Stimulated activated naive CD4-positive, alpha-beta T cell treated with Interleukin-2 at 50 U/mL for 16 hours (primary cell): ENCODE measurements at places on chromosomes 11 and 22.

DNA sequence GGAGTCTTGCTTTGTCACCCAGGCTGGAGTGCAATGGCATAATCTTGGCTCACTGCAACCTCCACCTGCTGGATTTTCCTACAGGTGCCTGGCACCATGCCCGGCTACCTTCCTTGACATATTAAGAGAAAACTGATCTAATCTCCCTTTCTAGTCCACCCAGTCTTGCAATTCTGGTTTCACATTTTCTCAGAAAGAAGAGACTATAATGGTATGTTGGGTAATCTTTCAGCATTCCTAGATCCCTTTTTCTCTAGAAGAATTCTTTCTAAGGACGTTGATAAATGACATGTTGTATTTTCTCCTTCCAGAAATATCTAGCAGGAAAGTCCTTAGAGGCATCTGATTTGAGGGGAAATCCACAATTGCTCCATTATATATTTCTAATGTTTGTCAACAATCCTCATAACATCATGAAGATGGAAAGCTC lies 10.4 kb upstream of the HSPA8 start:
- DNase-seq = no peak

DNA sequence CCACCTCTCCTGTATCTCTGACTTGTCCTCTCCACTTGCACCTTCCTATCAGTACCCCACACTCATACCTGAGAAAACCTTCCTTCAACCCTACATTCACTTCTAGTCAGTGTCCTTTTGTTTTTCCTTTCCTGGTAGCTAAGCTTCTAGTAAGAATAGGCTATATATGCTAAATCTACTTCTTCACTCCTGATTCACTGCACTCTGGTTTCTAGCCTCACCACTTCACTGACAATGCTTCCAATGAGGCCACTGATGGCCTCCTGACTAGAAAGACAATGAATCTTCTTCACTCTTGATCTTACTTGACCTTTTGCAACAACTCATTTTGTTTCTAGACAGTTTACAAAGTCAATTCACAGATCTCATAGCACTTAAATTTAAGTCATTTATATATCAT lies 52.0 kb downstream of the RELT start:
- no peak for DNase-seq

DNA sequence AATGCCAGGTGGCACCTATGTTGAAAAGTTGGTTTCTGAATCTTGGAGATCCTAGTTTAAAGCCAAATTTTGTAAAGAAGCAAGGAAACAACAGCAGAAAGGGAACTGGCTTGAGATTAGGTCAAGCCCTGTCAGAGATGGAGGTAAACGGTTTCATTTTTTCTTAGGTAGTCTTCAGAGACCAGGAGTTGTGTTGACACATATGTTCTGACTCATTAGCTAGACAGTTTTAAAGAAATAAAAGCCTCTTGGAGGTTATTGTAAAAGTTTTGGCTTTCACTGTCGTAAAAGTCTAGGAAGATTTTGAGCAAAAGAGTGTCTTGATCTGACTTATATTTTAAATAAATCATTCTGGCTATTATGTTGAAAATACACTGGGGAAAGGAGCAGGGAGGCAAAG lies 151.5 kb upstream of the CTSC start:
- DNase-seq = no peak

DNA sequence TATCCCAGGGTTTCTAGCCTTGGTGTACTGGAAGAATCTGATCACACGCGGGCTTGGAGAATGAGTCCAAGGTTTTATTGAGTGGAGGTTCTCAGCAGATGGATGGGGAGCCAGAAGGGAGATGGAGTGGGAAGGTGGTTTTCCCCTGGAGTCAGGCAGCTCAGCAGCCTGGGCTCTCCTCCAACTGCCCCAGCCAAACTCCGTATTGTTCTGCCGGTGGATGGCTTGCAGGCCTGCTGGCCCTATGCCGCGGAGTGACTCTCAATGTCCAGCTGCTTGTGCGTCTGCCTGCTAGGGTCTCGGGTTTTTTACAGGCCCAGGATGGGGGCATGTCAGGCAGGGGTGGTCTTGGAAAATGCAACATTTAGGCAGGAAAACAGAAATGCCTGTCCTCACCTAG lies 162.4 kb upstream of the LMO1 start:
- no peak for DNase-seq

DNA sequence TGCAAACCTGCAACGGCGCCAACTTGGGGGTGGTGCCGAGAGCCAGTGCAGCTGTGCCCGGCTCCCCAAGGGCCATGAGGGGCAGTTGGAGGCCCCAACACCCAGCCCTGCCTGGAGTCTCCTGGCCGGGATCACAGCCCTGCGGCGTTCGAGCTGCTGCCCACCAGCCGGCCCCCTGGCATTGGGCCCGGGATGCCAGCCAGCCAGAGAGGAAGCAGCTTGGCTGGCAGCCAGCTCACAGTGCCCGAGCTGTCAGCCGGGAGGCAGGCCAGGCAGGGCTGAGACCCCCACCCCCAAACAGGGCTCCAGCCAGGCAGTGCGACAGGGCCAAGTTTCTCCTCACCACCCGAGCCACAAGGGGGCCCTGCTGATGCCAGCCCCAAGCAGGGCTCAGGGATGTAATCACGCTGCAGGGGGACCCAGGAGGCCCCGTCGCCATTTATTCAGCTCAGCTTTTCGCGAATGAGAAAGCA lies 26.0 kb upstream of the TCF20 start:
- no peak for DNase-seq
